ENCODE measurements at places on chromosomes 6 and 20.

DNA sequence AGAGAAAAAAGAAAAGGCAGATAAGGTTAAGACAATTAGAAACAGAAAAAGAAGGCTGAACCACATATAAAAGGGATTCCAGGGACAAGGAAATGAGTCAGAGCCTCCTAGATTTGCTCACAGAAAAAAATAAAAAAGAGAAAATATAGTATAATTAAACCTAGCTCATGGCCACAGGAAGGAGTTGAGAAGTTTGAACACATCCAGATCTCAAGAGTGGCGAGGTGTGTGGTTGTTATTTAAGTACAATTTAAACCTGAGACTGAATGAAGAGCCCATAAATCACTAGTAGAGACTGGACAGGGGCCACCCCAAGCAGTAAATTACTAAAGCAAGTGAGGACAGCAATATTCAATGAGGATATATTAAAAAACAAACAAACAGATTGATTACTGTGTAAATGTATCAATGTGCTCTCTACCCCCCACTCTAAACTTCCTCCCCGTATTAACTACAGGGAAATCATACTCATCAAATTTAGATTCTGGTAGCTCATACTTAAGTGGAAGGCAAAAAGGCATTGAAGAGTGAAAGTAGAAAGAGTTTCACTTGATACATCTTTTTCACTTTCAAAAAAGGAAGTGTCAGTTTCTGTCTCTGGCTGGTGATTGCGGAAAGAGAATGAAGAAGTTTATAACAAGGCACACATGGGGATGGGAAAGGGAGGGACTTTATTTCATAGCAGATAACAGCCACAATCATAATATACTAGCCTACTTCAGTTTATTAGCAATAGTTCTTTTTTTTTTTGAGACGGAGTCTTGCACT is 49.3 kb upstream of the SCAF8 start:
- peak; percentile 71 for DNase-seq

GRCh38 chr20:61560361-61560853 is 308.3 kb downstream of the CDH4 start:
- DNase-seq, result no peak

DNA sequence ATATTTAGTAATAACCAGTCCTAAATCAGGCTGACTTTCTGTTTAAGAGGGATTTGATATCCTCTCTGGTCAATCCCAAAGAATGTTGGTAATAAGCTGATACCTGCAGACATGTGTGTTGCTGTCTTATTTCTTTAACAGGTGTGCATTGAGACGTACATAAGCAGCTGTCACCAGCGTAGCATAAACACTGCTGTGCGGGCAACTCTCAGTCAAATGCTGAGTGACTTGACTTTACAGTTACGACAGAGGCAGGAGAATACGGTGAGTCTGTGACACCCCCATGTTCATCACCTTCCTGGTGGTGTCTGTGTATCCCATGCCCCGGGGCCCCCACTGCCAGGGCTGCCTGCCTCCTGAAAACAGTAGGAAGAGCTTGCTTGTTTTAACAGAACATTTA is 20.1 kb upstream of the PBOV1 start:
- DNase-seq, result no peak

GRCh38 chr6:23951691-23952090 is 174.3 kb upstream of the NRSN1 start:
- DNase-seq, result no peak

DNA sequence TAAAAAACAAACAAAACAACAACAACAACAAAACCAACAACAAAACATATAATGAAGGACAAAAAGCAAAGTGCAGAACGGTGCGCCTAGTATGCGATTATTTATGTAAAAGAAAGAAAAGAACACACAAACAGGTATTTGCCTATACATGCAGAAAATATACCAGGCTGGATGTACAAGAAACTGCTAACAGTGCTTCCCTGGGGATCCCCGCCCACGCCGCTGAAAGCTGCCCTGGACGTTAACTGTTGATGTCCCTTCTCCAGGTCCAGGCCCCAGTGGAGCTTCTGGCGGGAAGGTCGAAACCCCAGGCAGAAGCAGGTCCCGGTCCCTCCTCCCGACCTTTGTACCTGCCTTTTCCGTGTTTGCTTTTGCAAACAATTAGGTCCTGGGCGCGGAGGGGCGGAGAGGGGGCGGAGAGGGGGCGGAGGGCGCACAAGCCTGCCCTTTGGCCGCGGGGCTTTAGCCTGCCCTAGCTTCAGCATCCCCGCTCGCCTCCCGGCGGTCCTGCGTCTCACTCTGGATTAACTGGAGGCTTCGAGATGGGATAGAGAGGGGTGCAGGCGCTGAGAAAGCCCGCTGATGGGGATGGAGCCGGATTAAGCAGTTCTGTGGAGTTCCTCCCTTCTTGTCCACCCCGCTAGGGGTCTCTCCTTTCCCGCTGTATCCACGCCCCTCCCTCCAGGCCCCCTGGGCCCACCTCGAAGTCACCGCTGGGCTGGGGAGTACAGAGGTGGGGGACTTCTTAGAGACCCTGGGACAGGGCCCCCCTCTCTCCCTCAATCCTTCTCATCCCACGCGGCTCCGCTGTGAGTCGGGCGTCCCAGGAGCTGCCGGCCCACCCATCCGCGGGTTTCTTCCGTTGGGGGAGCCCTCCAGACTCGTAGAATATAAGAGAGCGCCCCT is 8.2 kb upstream of the AHCY start:
- DNase-seq, result no peak

DNA sequence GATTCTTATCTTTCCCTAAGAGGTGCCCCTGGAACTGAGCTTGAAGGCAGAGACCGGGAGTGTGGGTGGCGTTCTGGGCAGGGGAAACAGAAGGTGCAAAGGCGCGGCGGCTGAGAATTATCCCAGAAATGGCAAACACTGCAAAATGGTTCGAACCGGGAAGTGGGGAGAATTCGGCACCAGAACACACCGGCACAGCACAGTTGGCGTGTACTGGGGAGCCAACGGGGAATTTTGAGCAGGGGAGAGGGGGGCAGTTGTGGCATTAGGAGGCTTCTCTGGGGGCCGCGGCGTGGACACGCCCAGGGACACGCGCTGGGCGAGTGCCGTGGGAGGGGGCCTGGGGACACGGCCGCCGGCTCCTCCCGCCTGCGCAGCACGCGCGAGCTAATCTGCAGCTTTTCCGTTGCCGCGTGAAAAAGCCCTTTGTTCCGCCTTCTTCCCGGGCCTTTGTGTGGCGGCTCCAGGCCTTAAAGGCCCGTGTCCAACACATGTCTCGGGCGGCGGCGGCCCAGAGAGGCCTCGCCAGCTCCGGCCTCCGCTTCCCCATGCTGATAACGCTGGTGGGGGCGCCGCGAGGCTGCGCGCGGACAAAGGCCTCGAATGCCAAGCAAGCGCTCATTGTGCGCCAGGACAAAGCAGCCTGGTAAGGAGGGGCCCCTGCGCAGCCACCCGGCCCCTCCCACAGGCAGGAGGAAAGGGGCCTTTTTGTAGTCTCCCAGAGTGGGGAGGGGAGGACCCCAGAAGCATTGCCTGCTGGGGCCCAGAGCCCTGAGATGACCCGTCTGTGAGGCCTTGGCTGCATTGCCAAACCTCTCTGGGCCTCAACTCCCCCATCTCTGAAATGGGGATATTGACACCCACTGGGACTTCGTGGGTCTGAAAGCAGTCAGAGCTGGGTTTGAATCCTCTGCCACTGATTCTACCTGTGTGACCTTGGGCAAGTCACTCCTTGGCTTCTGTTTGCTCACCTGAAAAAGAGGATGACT is 82.8 kb downstream of the CD40 start:
- DNase-seq, result no peak

DNA sequence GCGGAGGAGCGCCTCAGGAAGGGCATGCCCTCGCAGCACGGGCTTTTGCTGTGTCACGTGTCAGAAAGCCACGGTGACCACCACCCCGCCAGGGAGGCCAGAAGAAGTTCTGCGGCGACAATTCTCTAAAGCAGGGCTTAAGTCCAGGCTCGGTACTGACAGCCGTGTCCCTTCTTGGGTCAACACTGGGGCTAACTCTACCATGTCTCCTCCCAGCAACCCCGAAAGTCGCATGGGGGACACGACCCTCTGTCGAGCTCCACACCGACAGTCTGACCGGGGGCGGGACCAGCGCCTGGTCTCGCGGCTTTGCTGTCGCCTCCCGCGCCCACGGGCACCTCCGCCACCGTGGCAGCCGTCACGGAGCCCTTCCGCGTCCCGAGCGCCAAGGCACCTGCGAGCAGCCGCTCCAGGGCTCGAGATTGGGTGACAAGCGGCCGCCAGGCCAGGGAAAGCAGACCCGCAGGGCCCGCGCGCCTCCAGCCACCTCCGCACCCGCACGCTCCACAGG is 534 bp downstream of the NANP start:
- peak; percentile 33 for DNase-seq

GRCh38 chr6:71421611-71422010 is 133.0 kb downstream of the OGFRL1 start:
- no peak for DNase-seq

- DNase-seq, result no peak
Observed at GRCh38 chr6:40992746-40993145, 46.3 kb downstream of the UNC5CL start.

GRCh38 chr6:136716917-136717715 is 75.2 kb downstream of the MAP3K5 start:
- DNase-seq, result no peak

- DNase-seq, result no peak
Observed at GRCh38 chr6:157599191-157599590, 218.2 kb downstream of the ZDHHC14 start.

DNA sequence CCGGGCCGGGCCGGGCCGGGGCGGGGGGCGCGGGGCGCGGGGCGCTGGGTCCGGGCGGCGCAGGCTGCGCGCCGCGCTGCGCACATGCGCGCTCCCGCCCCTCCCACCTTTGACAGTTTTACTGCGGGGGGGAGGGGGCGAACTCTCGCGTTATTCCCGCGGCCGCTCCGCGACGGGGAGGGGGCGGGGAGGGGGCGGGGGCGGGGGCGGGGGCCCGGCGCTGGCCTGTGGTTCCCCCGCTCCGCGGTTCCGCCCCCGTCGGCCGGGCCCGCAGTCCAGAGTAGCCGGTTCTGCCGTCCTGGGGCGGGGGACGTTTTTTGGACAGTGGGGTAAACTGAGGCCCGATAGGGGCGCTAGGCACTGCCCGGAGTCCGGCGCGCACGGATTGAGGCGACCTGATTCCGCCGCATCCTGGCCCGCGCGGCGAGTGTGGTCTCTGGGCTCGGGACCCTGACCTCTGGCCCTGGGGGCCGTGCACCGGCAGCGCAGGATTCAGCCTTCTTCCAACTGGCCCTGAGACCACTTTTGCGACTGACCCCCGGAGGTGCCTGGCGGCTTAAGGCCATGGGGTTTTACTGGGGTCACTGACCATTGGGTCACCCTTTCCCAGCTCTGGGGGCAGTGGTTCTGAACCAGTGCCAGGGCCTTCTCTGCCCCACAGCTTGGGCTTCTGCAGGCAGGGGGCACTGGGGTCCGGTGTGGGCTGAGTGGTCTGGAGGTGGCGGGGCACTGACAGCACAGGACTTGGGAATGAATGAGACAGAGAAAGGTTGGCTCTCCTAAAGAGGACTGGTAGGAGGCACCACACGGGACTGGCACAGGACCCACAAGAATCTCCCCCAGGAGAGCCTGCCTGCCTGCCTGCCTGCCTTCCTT is at the start of gene ZNF512B:
Gene ZNF512B (minus strand): TSS at position 93 of the 876 bp plus-strand sequence. CDS start 1,980 bp downstream, outside the sequence.
- no peak for DNase-seq

DNA sequence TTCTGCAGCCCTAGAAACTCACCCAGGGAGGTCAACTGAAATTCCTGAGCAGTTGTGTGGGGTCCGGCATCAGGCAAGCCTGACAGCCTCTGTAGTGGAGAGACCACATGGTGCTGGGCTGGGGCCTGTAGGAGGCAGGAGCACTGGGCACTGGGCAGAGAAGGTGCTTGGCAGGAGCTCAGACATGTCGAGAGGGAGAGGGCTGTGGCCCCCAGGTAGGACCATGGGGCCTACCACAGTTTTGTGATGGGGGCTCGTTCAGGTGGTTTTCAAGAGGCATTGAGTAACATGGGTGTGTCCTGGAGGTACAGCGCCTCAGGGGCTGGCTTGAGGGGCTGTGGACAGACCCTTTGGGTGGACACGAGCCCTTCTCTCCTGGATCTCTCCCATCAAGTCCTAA is 15.9 kb downstream of the SLC22A23 start:
- no peak for DNase-seq

DNA sequence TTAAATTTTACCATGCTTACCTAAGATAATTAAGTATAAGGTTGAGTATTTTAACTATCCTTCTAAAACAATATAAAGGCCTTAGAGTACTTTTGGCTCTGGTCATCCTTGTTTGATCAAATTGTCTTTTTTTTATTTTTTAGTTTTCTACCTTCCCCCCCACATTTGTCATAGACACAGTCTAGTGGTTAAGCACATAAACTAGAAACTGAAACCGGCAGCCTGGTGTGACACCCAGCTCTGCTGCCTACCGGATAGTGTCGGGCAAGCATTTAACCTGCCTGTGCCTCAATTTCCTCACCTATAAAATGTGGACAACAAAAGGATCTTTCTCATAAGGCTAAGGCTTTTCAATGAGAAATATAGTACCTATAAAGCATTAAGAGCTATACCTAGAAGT is 21.6 kb upstream of the TULP4 start:
- no peak for DNase-seq

GRCh38 chr20:56542489-56543030 is 9.5 kb downstream of the FAM209B start:
- DNase-seq, result no peak

GRCh38 chr20:8020314-8021079 is 936 bp upstream of the TMX4 start:
- DNase-seq, result no peak

DNA sequence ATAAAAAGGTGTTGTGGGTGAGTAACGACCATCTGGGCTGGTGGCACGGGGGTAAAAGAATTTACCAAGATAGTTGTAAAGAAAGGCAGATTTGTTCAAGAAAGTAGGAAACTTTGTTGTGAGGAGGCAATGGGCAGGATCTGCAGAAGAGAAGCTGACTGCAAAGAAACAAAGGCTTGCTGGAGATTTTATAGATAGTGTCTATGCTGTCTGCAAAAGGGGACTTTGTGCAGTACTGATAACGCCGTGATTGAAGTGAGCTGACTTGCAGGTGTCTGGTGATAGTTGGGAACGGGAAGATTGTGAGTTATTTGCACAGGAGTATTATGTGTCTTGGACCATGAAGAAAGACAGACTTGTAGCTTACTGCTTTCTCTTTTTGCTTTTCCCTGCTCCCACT is 36.8 kb upstream of the GSTA3 start:
- DNase-seq, result no peak
